ENCODE measurements at places on chromosomes 6 and 20. TPM values are rescaled to one million over a fixed set of nuclear protein-coding genes. Genes with fewer than 3 reads are reported as not detected.

The BIRC7 gene
- 3.2 TPM for total RNA-seq

The PI16 gene
- 8.8 TPM for total RNA-seq

The WFDC2 gene
- total RNA-seq = 77.5 TPM

The THEMIS gene
- 0.18 TPM for total RNA-seq

The FBXO5 gene
- total RNA-seq = 16.4 TPM

The GPR63 gene
- 3.2 TPM for total RNA-seq

The CAGE1 gene
- not detected for total RNA-seq

The CTCFL gene
- 0.88 TPM for total RNA-seq

The GSTA1 gene
- 1.4 TPM for total RNA-seq

The PDE7B gene
- 13.0 TPM for total RNA-seq

The BMP5 gene
- total RNA-seq = 4.9 TPM

The GPX5 gene
- not detected for total RNA-seq

The IMPG1 gene
- 0.64 TPM for total RNA-seq

The SNAP91 gene
- total RNA-seq = 2.3 TPM

The SF3B5 gene
- 119 TPM for total RNA-seq

The SNPH gene
- 3.6 TPM for total RNA-seq

The TMEM244 gene
- total RNA-seq = not detected

The TNNC2 gene
- total RNA-seq = 555 TPM

The DNPH1 gene
- total RNA-seq = 64.1 TPM

The ERVFRD-1 gene
- not detected for total RNA-seq

The HTR1E gene
- 0.93 TPM for total RNA-seq

The CGA gene
- total RNA-seq = 0.35 TPM
